ENCODE measurements at places on chromosomes 16 and 17. TPM values are rescaled to one million over a fixed set of nuclear protein-coding genes. Genes with fewer than 3 reads are reported as not detected.
A peak's percentile ranks its signal among the peaks of the same experiment; 100 is the strongest.

The ALOX12 gene
- total RNA-seq, result not detected

The EMP2 gene
- 47.3 TPM for total RNA-seq

The B3GNT9 gene
- total RNA-seq, result 22.4 TPM

The ZSCAN10 gene
- total RNA-seq, result not detected

The TBC1D16 gene
- 15.8 TPM for total RNA-seq

The MYADML2 gene
- 0.42 TPM for total RNA-seq

The AHSP gene
- 9.2 TPM for total RNA-seq

The RAPGEFL1 gene
- total RNA-seq, result 8.0 TPM

The GP1BA gene
- total RNA-seq, result not detected

The TTC19 gene
- 32.7 TPM for total RNA-seq

The RUSF1 gene
- total RNA-seq, result 59.4 TPM

The NPIPA3 gene
- 3.0 TPM for total RNA-seq

GRCh38 chr17:53571342-53571741 lies 251.4 kb upstream of the KIF2B start:
- DNase-seq, result no peak

GRCh38 chr17:3915995-3916696 lies at the start of gene P2RX1:
P2RX1 (minus strand) TSS chr17:3916465; CDS start chr17:3916225, 240 bp downstream.
- no peak for DNase-seq

DNA sequence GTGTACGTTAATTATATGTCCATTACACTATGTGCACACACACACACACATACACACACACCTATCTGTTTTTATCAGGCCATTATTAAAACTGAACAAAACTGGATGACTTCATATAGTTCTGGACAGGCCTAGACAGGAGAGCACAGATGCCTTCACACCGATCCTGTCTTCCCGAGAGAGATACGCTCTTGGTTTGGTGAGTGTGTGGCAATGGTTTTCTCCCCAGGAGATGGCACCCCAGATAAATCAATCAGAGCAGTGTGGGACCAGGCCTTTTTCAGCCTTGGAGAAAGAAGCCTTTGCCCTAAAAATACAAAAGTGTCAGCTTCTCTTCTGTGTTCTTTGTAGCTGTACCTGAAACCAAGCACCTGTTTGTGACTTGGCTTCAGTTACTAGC lies 83.7 kb downstream of the CPPED1 start:
- no peak for DNase-seq

- no peak for DNase-seq
These were observed 58.5 kb upstream of the BCAR1 start for GRCh38 chr16:75309899-75310430.

DNA sequence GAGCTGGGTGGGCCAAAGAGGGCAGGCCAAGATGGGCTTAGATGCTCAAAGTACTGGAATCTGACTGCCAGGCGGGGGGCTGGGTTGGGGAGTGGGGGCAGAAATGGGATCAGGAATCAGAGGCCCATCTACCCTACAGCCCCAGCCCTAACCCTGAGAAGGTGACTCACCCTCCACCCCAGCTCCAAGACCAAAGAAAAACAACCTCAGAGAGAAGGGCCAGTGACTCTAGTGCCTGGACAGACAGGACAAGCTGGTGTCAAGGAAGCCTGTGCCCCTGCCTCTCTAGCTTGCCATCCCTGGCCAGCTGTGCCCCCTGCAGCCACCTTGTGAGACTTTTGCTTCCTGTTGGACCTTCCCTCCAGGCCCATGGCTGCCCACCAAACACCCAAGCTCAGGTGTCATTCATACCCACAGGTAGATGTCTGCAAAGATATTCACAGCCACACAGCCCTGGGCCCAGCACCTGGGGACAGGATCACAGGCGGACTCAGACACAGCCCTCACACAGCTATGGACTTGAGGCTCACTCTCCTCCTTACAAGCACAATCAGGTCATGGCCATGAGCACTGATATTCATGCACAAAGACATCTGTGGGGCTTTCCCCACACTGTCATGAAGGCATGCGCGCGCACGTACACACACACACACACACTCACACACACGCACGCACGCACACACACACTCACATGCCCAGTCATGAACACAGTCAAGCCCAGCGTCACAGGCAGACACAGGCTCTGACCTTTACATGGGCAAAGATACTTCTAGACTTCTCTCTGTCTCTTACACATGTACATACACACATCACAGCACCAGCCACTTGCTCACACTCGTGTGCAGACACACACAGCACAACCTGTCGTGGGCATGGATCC lies 2.8 kb downstream of the WNT3 start:
- DNase-seq, result no peak

- DNase-seq, result no peak
These were observed 331.0 kb upstream of the PSMD7 start for GRCh38 chr16:73965591-73965990.

- no peak for DNase-seq
These were observed 5.4 kb downstream of the NAT9 start for GRCh38 chr17:74770498-74771318.

GRCh38 chr16:82651921-82652601 lies 25.3 kb downstream of the CDH13 start:
- no peak for DNase-seq

- DNase-seq, result no peak
These were observed 25.9 kb downstream of the ZNF469 start for GRCh38 chr16:88408561-88409142.

DNA sequence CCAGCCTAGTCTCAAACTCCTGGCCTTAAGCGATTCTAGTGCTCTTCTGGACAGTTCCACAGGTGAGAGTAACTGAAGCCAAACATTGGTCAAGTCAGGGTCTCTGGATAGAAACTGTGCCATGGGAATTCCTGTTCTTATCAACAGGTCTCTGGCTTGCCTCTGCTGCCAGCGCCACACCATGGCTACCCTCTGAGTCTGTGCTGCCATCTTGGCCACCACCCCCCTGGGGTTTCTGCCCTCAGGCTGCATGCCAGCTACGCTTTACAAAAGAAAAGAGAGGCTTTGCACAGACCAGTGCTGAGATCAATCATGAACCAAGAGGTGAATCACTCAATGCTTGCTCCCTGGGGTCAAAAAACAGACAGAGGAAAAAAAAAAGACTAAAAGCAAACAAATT lies 24.4 kb upstream of the CREBBP start:
- DNase-seq, result no peak

- no peak for DNase-seq
These were observed 22.9 kb downstream of the CDIP1 start for GRCh38 chr16:4515611-4516233.

DNA sequence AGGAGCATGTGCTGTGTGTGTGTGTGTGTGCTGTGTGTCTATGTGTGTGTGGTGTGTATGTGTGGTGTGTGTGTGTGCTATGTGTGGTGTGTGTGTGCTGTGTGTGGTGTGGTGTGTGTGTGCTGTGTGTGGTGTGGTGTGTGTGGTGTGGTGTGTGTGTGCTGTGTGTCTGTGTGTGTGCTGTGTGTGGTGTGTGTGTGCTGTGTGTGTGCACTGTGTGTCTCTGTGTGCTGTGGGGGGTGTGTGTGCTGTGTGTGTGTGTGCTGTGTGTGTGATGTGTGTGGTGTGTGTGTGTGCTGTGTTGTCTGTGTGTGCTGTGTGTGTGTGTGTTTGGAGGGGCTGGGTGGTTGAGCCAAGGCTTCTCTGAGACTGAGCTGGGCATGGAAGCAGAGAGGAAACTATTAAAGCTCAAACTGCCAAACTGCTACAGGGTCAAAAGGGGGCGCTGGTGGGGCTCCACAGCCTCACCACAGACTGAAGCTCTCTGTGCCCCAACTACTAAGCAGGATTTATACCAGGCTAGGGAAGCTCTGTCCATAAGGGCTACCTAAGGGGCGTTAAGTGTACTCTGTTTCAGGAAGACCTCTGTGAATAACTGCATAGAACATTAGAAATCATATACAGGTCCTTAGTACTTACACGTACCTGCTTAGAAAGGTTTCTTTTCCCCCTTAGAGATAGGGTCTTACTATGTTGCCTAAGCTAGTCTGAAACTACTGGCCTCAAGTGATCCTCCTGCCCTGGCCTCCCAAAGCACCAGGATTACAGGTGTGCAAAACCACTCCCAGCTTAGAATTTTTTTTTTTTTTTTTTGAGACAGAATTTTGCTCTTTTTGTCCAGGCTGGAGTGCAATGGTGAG lies 27.8 kb upstream of the GHDC start:
- no peak for DNase-seq

DNA sequence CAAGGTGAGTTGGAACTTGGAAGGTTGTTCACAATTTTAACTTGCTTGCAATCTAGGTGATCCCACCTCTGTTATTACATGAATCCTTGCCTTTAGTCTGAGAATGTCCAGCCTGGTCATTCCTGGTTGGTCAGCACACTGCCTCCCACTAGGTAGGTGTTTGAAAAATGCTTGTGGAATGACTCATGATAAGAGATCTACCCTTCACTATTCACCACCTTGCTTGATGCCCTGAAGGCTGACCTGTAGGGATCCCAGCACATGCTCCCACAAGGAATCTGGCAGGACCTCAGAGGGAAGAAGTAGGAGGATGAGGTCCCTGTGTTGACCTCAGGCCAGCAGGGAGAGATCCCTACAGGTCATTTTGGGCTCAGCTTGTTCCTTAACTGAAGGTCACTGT lies 30.2 kb upstream of the ABCA3 start:
- no peak for DNase-seq

DNA sequence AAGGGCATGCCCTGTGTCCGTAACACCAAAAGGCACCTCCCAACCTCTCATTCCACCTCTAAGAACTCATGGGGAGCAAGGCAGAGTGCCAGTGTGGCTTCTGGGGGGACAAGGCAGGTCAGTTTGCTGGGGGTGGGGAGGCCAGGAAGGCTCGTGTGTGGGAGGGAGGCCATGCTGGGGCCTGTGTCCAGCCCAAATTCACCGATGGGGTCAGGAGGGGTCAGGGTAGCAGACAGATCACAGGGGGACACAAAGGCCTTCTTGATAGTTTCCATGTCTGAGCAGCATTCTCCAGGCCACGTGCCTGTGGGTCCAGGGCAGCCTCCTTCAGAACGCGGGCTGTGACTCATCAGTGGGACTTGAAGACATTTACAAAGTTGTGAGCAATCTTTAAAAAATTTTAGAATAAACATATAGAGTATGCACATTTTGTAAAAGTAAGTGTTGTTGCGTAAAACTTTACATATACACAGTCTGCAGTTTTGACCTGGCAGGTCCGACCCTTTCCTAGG lies 20.9 kb downstream of the SPACA3 start:
- peak; percentile 17 for DNase-seq

DNA sequence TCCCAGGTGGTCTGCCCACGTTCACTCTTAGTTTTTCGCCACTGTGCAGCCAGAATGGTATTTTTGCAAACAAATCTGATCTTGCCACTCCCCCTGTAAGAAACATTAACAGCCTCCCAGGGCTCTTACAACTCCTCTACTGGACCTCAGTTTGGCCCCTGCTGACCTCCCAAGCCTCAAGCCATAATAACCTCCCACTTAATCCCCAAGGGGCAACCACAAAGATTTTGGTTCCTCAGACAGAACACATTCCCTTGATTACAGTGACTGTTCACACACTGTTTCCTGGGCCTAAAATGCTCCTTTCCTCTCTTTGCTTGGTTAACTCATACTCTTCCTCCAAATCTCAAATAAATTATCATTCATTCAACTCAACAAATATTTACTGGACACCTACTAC lies 21.5 kb upstream of the CD300E start:
- no peak for DNase-seq

- DNase-seq, result no peak
These were observed 21.6 kb upstream of the ADCY7 start for GRCh38 chr16:50244504-50245416.

- DNase-seq, result no peak
These were observed 465.4 kb downstream of the CDH11 start for GRCh38 chr16:64656471-64656870.

DNA sequence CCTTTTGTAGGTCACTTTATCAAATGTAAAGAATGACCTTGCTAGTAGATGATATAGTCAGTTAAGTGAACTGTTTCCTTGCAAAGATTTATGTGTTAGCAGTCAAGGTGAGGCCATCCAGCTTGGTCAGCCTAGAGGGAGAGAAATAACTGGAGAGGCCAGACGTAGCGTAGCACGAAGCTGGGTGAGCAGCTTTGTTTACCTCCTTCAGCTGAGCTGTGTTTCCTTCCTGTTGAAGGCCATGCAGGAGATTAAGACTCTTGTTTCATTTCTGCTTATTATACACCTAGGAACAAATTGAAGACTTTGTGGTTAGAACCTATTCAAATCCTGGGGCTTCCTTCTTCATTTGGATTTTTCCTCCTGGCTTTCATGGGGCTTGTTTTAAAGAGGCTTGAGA lies 267.1 kb downstream of the PHKB start:
- no peak for DNase-seq

GRCh38 chr16:23694644-23695373 lies 16.1 kb downstream of the PLK1 start:
- DNase-seq, result no peak

DNA sequence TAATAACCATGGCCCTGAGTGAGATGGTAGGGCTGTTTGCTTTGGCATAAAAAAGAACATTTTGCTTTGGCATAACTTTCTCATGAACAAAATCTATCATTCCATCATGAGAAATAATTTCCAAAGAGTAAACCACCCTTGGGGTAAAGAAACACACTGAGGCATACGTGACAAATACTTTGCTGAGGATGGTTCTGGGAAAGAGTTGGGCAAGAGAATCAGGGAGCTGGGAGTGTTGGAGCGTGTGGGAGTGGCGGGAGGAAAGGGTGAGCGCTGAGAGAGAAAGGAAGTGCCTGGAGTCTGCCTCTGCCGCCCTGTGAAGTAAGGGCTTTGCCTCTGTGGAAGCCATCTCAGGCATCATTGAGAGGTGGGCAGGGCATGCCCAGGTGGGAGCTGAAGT lies 60.2 kb upstream of the ARHGAP44 start:
- no peak for DNase-seq

- no peak for DNase-seq
These were observed 3.1 kb upstream of the BAIAP3 start for GRCh38 chr16:1330260-1330914.

DNA sequence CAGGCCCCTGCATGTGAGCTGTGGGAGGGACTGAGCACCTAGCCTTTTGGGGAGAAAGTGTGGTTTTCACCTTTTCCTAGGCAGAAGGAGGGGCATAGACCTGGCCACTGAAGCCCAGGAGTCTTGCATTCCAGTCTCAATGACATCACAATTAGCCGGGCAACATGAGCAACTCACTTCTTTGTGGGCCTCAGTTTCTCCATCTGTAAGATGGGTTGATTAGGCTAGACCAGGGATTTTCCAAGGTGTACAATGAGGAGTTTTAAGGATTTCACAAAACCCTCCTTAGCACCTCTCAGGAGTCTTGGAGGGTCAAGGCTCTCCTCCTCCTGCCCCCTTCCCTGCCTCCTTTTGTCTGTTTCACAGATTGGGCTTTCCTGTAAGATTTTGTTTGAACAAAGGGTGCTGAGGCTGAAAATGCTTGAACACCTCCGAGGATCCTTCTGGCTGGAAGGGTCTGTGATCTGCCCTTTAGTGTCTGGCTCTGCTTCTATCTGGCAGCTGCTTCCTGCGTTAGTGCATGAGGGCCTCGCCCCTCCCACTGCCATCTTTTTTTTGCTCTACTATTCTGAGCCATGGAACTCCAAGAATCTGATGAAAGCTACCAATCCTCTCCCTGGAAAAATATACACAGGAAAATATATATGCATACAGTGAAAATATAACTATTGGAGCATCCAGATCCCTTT lies 52.4 kb upstream of the ETV4 start:
- DNase-seq, result no peak
